ENCODE measurements at places on chromosomes 6 and 20.

DNA sequence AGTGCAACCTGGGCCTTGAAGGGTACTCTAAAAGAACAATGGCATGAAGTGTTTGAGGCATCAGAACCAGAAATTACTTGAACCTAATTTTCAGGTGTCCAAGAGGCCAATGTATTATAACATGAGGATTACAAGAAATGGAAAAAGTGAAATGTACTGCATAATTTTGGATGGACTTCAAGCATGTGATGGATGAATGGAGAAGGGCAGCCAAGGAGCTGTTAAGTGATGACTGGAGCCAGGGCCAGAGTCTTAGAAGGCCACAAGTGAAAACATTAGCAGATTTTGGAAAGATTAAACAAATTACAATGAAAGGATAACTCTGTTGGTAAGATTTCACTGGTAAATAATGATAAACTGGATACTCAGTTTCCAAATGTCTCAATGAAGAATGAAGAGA is 738.2 kb downstream of the CD109 start:
- DNase-seq = no peak

- no peak for DNase-seq
Observed at GRCh38 chr20:62433658-62434497, 6.5 kb upstream of the RBBP8NL start.

- no peak for DNase-seq
Observed at GRCh38 chr6:87932361-87932760, 115.3 kb upstream of the SPACA1 start.

DNA sequence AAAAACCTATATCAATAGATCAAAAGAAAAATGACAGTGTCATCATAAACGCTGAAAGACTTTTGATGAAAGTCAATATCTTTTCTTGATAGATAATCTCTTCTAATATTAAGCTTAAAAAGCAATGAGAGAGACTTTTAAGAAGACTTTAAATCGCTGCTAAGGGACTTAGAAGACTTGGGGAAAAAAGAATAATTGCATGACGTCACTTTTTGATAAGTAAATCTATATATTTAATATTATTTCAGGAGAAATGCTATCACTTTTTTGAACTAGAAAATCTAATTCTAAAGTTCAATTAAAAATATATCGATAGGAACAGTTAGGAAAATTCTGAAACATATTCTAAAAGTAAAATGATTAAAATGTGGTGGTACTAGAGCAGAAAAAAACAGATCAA is 78.7 kb upstream of the TSHZ2 start:
- no peak for DNase-seq

DNA sequence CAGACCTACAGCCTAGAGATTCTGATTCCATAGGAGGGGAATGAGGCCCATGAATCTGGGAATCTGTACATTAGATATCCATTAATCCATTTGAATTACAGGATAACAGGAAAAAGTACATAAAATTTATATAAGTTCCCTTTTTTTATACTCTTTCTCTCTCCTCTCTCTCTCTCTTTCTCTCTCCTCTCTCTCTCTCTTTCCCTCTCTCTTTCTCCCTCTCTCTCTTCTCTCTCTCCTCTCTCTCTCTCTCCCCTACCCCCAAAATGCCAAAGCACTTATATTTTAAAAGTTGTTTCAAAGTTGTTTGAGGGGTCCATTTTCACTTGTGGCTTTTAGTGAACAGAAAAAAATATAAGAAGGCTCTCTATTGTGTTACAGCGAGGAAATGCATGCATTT is 15.1 kb downstream of the TSHZ2 start:
- no peak for DNase-seq

DNA sequence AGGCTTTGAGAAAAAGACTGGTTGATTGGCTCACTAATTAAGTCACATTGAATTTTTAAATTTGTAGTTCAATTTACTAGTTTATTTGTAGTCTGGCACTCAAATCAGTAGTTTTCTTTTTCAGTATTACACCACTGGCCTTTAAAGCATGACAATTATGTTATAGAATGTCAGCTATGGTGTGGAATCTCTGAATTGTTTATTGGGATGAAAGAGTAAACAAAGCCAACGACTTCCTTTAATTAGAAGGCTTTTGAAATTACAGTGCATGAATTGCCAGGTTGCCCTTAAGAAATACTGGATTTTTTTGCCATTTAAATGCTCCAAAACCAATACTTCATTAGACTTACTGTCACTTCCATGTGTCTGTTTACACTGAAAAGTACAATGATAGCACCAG is 426.9 kb upstream of the RNF217 start:
- DNase-seq = no peak

DNA sequence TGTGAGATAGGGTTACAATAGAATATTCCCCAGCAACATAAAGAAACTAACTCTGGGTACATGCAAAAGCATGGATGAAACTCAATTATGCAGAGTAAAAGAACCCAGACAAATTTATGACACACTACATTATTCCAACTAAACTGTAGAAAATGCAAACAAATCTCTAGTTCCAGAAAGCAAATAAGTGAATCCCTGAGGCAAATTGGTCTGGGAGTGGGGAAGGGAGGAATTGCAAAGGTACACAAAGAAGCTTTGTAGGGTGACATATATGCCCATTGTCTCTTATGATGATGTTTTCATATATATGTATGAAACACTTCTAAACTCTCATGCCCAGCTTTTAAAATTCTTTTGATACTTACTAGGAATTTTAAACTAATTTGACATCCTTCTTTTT is 266.0 kb downstream of the CDKAL1 start:
- no peak for DNase-seq

DNA sequence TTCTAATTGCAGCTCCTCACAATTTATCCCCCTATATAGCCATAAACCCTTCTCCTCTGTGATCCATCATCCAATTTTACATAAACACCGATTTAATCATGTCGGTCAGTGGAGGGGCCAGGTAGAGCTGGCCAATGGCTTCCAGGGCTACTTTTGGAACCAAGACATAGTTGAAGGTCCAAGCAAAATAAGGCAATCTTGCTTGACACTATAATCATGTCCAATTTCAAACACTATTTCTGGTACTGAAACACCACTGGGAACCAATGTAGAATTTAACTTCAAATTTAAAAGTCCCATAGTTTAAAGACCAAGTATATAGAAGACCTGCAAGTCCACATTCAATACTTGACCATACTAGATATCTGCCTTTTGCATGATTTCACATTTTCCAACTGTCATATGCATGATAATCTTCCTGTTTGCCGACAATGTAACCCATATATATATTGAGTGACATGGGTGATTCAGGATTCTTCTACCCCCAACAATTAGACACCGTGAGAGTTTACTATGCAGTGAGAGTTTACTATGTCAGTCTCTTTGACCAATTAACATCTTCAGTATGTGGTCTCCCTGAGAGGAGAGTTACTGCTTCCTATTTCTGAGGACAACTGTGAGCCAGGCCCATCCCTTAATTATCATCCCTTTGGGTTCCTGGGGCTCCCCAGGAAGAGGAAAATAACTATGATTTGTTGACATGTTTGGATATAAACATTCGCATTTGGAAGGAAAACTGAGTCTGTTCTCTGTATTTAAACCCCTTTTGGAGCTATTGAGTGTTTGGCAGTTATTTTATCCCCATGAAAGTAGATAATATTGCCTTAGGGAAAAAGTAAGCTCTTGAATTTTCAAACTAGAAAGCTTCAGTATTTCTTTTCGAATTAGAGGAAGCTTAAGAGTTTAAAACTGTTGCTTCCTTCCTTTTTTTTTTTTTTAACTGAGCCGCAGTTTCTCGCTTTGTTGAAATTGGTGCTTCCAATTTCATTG is 31.8 kb downstream of the SAMD3 start:
- no peak for DNase-seq

GRCh38 chr20:4082406-4083097 is 67.2 kb upstream of the RNF24 start:
- no peak for DNase-seq

DNA sequence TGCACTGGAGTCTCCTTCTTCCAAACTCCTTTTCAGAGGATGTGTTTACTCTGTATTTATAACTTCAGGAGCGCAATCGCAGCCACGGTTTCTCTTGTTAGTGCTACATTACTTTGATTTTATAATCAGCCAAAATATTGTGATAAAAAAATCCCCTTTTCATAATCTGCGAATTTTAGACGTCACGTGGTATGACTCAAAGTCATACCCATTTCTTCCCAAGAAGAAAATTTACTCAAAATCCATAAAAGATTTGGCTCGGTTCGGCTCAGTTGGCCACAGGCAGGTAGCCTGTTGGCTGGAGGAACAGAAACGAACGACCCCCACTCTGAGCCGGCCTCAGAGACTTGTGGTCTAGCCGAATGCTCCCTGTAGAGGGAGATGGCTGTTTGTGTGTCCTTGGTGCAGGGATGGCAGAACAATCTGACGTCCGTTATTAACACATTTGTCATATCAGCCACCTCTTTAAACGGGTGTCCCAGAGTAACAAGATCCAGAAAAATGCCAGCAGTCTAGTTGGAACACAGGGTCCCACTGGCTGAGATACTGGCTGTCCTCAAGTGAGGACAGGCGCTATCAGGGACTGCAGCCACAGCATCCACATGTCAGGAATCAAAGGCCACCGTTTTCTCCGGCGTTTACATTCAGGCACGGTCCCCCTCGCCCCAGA is 247.6 kb downstream of the DLL1 start:
- no peak for DNase-seq

DNA sequence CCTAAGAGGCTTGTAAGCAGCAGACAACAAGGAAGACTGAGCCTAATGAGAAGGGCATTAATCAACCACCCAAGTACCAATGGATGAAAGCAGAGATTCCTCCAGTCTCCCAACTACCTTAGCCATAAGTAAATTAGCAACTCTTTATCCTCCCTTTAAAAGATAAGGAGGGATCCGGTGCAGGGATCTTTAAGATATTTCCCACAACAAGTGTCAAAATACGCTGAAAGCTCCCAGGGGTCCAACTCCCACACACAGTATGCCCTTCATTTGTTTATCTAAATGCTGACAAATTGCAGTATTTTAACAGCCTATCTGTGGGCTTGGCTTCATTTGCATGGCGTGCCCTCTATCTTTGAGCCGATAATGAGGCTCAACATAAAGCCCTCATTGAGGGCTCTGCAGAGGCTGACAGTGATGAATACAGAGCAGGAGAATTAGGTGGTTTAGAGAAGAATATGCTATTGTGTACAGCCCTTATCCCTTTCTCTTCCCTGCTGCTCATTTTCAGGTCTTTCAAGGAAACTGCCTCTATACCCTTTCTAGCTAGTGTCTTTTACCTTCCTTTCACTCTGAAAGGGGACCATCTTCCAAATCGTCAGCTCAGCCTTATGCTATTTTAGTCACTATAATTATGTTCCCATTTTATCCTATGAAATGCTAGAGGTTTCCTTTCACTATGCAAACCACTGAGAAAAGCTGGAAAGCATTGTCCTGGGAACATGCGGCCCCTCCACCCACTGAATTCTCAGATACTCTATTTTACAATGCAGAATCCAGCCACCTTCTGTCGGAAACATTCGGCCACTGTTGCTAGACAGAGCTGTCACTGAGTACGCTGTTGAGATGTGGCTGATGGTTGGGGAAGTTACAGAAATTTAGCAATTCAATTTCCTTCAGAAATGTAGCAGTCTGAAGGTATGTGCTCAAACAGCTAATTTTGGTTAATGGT is 575.2 kb upstream of the JAG1 start:
- DNase-seq = no peak

DNA sequence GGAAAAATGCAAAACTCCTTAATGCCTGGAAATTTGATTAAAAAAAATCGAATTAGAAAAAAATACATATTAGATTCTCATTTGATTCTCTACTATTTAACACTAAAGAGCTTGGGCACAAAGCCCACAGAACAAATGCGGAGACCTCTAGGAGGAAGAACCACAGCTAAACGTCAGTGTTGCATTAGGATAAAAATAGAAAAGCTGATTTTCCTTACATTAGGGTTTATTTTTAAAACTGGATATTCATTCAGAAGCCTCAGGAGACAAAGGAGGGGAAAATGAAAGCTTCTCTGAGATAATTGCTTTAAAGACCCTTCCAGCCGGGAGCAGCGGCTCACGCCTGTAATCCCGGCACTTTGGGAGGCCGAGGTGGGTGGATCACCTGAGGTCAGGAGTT is 77.3 kb downstream of the ECT2L start:
- DNase-seq = no peak

DNA sequence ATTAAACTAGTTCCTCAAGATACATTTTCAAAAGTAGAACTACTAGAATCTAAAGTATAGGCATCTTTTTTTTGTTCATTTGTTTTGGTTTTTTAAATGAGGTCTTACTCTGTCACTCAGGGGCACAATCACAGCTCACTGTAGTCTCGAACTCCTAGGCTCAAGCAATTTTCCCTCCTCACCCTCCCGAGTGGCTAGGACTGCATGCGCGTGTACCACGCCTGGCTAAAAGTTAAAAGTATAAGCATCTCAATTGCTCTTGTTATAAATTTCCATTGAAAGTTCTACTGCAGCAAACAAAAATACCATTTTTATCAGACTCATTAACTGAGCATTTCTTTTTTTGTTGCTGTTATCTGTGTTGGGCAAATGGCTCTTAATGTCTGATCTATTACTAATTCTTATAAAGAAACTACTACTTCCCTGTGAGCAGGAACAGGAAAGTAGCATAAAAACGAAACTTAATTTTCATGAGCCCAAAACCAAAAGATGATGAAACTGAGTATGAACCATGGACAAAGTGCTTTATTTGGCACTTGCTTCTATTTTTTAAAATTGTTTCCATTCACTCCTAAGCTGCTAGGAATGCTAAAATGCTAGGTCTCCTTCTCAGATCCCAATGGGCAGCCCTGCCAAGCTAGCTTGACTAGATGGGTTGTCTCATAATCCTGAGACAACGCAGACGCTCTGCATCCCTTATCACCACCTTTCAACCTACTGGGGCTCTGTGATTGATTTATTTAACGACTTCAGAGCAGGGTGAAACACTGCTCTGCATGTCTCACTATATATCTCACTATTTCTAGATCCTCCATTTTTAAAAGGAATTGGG is 36.9 kb downstream of the TRPC4AP start:
- DNase-seq = no peak

- no peak for DNase-seq
Observed at GRCh38 chr6:110953633-110954303, 4.7 kb upstream of the GTF3C6 start.

- DNase-seq = no peak
Observed at GRCh38 chr6:6314596-6314995, 5.9 kb downstream of the F13A1 start.

GRCh38 chr6:107977283-107977682 is 19.3 kb upstream of the SEC63 start:
- no peak for DNase-seq

DNA sequence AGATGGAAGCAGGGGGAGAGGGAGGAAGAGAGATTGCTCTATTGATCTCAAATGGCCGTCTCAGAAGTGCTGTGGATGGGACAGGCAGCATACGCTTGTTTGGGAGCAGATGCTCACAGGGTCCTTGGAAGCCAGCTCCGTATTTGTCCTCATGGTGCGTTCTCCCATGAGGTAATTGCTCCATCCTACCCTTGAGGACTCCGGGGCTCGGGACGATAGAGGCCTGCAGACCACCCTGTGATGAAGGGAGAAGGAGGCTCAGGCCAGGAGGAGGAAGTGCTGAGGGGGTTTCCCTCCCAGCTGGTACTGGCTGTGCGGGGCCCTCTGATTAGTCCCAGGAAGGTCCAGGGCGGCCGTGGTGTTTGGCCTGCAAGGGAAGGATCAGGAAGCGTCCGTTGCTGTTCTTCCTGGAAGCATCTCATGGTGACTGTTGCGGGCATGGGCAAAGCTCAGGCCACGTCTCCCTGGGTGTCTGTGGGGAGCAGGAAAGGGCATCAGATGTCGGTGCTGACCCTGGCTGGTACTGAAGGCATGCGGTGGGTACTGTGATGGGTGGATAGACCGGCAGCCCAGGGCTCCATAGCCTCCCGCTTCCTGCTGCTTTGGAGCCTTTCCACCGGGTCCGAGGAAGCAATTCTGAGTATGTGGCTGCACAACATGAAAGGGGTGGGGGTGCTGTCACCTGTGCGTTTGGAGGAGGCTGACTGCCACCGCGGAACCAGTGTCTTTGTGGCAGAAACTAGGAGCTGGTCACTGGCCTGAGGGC is 158.3 kb downstream of the SYCP2 start:
- no peak for DNase-seq

Data from smooth muscle cell of the brain vasculature (primary cell).